ENCODE measurements at places on chromosomes 3 and 15.

DNA sequence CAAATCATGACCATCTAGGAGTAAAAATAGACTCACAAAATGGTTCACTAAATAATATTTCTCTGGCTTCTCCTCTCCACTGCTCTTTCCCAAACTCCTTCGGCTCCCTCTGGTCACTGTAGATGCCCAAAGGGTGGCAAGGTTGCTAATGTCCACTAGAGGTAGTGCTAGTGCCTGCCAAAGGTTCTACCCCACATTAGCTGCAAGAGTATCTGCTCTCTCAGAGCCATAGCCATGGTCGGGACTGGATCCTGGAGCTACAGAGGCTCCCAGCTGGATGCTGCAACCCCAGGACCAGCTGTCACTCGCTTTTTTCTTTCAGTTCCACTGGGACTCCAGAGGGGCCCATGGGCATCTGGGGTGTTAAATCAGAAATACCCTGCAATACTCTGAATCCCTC lies 8.5 kb downstream of the HTR3D start:
- DNase-seq: no peak

DNA sequence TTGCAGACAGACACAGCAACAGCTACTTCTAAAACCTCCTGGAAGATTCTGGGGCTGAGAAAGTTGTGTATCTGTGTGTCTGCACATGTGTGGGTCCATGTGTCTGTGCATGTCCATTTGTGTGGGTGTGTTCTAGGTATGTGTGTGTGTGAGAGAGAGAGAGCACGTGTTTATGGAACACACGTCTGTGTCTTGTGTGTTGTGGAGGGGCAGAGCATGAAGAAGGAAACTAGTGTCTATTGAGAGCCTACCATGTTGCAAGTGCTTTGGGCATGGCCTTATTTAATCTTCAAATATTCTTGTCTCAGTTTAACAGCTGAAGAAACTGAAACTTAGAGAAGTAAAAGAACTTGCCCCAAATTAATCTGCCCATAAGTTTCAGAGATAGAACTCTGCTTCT lies 327.5 kb downstream of the UACA start:
- DNase-seq: no peak

GRCh38 chr3:183210862-183211341 lies 42.2 kb upstream of the B3GNT5 start:
- no peak for DNase-seq

- no peak for DNase-seq
Observed at GRCh38 chr15:23762026-23762425, 74.9 kb upstream of the NDN start.

DNA sequence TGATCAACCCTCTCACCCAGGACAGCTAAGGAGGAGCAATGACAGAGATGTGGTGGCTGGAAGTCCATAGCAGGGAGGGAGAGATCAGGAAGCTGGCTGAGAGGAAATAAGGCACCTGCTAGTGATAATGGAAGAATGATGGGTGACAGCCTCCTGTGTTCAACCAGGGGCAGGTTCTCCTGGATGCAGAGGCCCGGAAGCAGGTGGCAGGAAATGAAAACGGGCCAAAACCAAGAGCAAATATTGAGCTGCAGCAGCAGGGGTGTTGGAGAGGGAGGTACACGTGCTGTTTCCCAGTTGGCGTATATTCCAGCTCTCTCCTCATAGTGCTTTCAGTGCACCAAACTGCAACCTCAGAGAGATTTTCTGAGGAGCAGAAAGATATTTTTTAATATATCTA lies 213.4 kb upstream of the TBL1XR1 start:
- no peak for DNase-seq

- DNase-seq: no peak
Observed at GRCh38 chr3:62723166-62723913, 151.9 kb downstream of the CADPS start.

DNA sequence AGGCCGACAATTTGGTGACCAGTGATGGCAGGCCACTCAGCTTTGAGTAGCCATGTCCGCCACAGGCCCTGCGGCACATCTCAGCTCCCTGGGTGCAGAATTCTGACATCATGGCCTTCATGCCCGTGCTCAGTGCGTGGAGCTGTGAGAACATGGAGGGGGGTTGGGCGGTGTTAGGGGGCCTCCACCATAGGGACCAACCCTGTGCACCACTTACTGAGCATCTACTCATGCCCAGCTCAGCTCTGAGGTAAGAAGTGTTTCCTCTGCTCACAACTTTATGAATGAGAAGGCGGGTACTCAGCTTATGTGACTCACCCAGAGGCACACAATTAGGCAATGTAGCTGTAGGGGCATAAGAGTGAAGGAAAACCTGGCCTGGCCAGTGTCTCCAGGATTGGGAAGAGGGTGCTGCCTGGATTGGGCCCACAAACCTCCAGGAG lies 10.5 kb downstream of the ACOX2 start:
- no peak for DNase-seq

DNA sequence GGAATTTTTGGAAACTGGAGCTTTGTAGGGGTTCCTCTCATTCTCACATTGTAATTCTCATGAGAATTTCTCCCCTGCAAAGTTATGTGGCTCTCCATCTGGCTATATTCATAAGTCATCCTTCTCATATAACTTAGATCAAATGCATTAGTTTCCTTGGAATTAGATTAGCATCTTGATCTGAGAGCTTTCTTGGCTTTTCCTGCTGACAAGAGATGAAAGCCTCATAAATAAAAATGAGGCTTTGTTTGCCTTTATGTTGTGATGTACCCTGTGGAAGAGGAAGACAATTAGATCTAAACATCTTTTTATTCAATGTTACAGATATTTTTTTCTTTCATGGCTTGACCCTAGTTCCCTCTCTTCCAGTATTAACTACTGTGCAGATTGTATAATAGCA lies 165.4 kb upstream of the ZPLD1 start:
- DNase-seq: no peak

GRCh38 chr3:11085093-11085840 lies 69.0 kb upstream of the HRH1 start:
- no peak for DNase-seq

GRCh38 chr3:97969541-97969940 lies 2.7 kb downstream of the RIOX2 start:
- no peak for DNase-seq

DNA sequence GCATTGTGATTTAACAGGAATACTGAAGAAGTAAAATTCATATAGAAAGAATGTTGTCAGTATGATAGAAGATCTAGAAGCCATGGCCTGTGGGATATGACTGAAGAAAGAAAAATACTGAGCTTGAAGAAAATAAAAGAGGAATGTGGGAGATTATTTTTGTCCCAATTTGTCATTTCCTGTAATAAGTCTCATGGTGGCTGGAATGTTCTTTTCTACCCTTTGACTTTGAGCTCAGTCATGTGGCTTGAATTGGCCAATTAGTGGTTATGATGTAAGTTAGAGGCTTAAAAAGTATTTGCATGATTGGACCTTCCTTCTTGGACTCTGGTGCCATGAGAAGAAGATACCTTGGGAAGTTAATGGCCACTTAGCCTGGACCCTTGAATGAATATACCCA lies 14.1 kb downstream of the APH1B start:
- DNase-seq: no peak

DNA sequence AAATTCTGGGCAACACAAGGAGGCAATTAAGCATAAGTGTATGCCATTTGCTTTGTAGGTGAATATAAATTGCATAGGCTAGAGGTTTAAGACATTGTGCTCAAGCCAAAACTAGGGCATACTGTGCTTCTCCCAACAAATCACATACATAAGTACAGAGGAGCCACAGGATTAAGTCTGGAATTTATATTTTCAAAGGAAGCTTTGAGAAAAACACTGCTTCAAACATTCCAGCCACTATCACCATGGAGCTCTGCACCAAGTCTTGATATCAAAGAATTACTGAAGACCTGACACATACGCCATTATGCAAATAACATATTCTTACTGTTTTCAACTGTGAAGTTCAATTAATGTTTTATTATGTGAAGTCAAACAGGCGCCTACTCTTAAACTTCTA lies 119.4 kb upstream of the NPHP3 start:
- no peak for DNase-seq

- DNase-seq: no peak
Observed at GRCh38 chr3:5123937-5124336, 1.8 kb downstream of the ARL8B start.

Data from frontal cortex (tissue), 4 donors.